Stimulated activated CD4-positive, alpha-beta T cell treated with anti-CD3 and anti-CD28 coated beads, Interleukin-1b, Interleukin-23, amount 100 ng/mL, for 24 hours (primary cell): ENCODE measurements at places on chromosomes 5 and 9.

GRCh38 chr9:122217640-122218039 lies 11.1 kb downstream of the LHX6 start:
- no peak for DNase-seq

- DNase-seq, result no peak
Observed at GRCh38 chr9:136602193-136602885, 56.5 kb upstream of the NOTCH1 start.

DNA sequence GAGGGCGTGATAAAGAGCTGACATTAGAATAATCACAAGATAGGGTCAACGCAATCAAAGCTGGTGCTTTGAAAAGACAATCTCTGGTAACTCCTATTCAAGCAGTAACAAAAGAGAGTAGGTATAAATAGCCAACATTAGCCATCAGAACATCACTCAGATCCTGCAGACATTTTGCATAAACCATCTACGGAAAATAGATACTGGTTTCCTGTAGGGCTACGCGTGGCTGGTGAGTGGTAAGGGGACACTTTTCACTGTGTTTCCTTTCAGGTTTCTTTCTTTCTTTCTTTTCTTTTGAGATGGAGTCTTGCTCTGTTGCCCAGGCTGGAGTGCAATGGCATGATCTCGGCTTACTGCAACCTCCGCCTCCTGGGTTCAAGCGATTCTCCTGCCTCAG lies 22.3 kb downstream of the TTF1 start:
- DNase-seq, result no peak

GRCh38 chr5:146051678-146052077 lies 53.7 kb downstream of the PLAC8L1 start:
- no peak for DNase-seq

GRCh38 chr9:110260911-110261310 lies 4.6 kb upstream of the TXN start:
- DNase-seq, result no peak

- DNase-seq, result no peak
Observed at GRCh38 chr9:23590276-23591000, 235.6 kb downstream of the ELAVL2 start.

GRCh38 chr9:81028504-81028903 lies 660.8 kb downstream of the TLE1 start:
- no peak for DNase-seq

DNA sequence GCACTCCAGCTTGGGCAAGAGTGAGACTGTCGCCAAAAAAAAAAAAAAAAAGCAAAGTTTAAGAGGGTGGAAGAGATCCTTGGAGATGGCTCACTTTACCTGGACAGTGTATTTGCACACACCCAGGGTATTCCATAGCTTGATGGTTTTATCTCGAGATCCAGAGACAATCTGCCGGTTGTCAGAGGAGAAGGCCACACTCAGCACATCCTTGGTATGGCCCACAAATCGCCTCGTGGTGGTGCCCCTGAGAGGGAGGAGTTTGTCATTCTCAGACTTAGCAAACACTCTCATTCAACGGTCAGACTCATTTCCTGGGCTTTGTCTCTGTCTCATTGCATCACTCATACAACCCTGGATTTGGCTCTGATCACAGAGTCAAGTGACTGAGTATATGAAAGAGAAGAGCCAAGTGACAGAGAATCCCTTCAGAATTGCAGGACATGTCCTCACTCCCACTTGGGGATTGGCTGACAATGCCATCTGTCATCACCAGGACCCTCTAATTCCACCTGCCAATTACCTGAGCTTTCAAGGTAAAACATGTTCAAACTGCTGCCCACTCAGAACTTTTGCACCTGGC lies 2.2 kb downstream of the RACK1 start:
- no peak for DNase-seq

GRCh38 chr5:87081511-87082372 lies 185.9 kb upstream of the RASA1 start:
- no peak for DNase-seq

- DNase-seq, result no peak
Observed at GRCh38 chr5:142175461-142176142, 67.0 kb downstream of the NDFIP1 start.

GRCh38 chr5:14464096-14464495 lies 117.5 kb upstream of the OTULINL start:
- no peak for DNase-seq

DNA sequence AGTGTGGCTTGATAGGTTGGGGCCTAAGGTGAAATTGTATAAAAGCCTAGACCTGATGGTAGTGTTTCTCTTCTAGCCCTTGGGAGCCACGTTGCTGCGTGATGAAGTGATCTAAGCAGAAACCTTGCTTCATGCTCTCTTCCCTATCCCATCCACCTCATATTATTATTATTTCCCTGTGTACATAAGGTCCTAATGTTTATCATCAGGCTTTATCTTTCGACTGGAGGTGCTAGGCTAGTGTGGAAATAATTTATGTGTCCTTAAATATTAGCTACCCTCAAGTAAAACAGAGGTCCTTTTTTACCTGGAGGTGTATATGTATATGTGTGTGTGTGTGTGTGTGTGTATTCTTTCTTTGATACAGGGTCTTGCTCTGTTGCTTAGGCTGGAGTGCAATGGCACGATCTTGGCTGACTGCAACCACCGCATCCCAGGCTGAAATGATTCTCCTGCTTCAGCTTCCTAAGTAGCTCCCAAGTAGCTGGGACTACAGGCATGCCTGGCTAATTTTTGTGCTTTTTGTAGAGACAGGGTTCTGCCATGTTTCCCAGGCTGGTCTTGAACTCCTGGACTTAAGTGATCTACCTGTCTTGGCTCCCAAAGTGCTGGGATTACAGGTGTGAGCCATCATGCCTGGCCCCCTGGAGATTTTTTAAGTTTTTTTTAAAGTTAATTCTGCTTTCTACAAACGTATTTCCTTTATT lies 3.7 kb downstream of the UGCG start:
- DNase-seq, result no peak

GRCh38 chr9:134561427-134562145 lies 80.0 kb upstream of the COL5A1 start:
- DNase-seq, result no peak

- DNase-seq, result no peak
Observed at GRCh38 chr9:132998831-132999635, 20.5 kb downstream of the GFI1B start.

DNA sequence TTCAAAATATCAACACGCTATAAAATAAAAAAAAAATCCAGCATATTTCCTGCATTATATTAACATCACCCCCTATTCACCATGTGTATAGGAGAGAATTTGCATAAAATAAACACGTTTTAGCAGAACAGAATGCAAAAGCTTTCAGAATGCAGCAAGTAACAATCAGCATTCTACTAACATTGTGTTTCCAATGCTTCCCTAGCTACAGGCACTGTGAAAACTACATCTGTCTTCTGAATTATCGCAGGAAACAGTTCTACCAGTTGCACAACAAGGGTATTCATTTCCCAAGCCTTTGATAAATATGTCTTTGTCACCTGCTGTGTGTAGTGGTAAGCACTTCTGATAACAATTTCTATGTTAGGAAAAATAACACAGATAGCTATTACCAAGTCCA lies 1015.8 kb downstream of the CDH18 start:
- no peak for DNase-seq

GRCh38 chr5:131394128-131394527 lies 130.3 kb downstream of the CDC42SE2 start:
- DNase-seq, result no peak

DNA sequence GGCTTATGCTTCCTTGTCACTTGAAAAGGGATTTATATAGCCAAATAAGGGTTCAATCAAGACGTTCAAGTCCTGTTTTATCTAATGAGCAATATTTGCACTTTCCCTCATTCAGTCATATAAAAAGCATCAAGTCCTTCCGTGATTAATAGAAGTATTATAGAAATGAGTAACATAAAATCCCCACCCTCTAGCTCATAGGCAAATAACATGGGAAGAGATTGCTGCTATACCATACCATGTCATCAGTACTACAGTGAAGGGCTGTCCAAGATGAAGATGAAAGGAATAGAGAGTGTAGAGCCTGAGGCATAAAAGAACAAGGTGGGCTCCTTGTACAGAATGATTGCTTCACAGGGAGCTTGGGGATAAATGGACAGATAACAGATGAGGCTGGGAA lies 20.4 kb upstream of the PAPPA start:
- no peak for DNase-seq

- DNase-seq, result no peak
Observed at GRCh38 chr5:168426007-168426863, 60.0 kb upstream of the RARS1 start.

- DNase-seq, result no peak
Observed at GRCh38 chr5:169074839-169075238, 226.1 kb downstream of the SLIT3 start.
